Tongue (tissue), 3 donors: ENCODE measurements at places on chromosomes 11 and 22. TPM values are rescaled to one million over a fixed set of nuclear protein-coding genes. Genes with fewer than 3 reads are reported as not detected.

- DNase-seq, result no peak
Measured at GRCh38 chr11:44990665-44991064, 40.0 kb upstream of the TP53I11 start.

DNA sequence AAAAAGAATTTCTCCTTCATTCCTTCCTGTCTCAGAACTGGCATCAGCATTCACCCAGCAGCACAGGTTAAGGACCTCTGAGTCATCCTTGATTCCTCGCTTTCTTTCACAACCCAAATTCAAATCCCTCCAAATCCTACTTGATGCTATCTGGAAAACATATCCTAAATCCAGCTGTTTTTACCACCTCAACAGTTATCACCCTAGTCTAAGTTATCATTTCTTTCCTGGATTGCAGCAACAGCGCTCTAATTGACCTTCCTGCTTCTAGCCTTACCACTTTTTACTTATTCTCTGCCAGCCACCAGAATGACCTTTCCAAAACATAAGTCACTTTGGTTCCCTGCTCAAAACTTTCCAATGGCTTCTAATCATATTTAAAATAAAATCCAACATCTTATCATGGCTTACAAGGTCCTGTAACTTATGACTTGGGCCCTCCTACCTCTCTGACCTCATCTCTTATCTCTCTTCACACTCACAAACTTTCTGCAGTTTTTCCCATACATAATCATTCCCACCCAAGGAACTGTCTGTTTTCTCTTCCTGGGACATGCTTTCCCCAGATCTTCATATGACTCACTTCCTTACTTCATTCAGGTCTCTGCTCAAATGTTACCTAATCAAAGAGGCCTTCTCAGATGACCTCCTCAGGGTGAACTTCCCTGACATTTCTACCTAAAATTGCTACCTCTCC, 119.4 kb downstream of the TTC28 start:
- DNase-seq, result no peak

GRCh38 chr22:33404723-33405122, 346.5 kb upstream of the SYN3 start:
- DNase-seq, result no peak

DNA sequence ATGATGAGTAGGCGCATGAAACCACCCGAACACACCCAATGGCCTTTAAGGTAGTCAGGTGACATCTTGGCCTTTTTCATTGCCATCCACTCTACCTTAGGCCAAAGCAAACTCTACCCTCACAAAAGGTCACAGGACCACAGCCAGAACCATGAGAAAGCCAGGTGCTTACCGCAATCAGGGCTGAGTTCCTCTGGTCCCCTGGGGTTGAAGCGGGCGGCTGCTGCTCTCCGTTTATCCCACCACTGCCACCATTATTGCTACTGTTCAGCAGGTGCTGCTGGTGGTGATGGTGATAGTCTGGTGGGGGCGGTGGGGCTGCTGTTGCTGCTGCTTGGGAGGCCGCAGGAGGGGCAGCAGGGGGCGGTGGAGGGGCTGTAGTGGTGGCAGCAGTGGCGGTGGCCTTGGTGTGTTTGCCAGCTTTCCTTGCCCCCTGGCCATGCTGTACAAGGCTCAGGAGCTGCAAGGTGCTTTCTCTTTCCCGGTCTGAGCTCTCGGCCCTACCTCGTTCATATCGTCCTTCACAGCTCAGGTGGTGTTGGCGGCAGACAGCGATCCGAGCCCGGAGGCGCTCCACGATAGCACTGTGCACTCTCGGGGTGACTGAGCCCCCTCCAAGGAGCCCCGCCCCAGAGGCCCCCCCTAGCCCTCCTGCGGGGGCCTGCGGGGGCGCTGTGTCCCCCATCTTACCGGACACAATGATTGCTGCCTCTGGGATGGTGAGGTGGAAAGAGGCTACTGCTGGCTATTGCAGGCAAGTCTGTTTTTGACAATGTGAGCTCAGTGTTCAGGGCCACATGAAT, 1.6 kb downstream of the MAML2 start:
- peak; percentile 52 for DNase-seq

FAR1 gene
- 86.5 TPM for total RNA-seq

BEST1 gene
- total RNA-seq, result 3.3 TPM
